ENCODE measurements at places on chromosomes 4 and X.
A peak's percentile ranks its signal among the peaks of the same experiment; 100 is the strongest.

DNA sequence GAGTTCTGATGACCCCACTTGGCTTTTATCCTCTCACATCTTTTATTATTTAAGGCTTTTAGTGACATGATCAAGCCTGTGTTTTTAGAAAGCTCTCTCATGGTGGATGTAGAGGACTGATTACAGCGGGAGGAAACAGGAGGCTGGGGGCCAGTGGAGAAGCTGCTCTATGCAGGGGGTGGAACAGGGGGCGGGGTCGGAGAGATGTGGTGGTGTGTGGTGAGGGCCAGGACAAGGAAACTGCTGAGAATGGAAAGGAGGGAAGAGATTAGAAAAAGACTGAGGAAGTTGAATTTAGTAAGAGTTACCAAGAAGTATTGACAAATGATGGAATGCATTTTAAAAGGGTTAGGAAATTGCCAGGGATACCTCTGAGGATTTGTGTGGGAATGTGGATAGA is 292.2 kb downstream of the ZIC3 start:
- no peaks in the 10 kb centered on the region for H3K4me1 ChIP-seq
- no peak overlapping the region for H3K27ac ChIP-seq
- no peak overlapping the region for H3K4me3 ChIP-seq

GRCh38 chr4:106186201-106186600 is 129.8 kb downstream of the TBCK start:
- no peaks in the 10 kb centered on the region for H3K27me3 ChIP-seq
- H3K27ac ChIP-seq: no peak overlapping the region
- DNase-seq: no peak
- H3K4me3 ChIP-seq: no peak overlapping the region

DNA sequence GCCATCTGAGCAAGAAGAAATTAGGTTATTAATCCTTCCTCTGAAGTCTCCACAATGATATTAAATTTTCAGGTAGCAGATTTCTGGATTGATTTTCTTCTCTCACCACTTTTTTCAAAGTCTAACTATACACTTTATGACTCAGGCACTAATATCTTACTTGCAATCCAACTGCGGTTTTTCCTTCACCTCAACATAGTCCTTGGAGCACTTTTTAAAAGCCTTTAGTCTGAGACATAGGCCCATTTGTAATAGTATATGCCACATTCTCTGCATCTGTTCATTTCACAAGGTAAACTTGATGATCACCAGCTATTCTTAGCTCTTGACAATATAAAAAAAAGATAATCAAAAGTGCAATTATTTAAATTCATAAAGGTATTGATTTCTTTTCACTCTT is 55.9 kb upstream of the EDNRA start:
- H3K4me3 ChIP-seq: no peak overlapping the region
- H3K36me3 ChIP-seq: no peaks in the 10 kb centered on the region

DNA sequence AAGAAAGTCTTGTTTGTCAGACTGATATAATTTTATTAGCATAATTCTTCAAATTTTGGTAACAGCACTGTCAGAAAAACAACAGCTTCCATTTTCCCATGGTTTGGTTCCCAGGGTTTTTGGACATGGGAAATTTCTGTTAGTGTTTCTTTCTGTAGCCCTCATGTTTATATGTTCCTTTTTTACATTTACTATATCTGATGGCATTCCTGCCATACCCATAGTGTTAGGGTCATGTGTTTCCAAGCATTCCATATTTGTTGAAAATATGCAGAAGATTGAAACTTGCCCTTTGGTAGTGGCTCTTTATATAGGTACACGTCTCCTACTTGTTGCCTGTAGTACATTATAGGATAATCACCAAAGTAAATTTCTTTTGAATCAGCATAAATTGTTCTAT is 65.8 kb downstream of the PDLIM5 start:
- H3K36me3 ChIP-seq: no peaks in the 10 kb centered on the region
- no peak overlapping the region for H3K4me3 ChIP-seq
- no peak for DNase-seq
- H3K4me1 ChIP-seq: peaks cover 14% of the 10 kb centered on the region
- no peak overlapping the region for H3K27ac ChIP-seq

DNA sequence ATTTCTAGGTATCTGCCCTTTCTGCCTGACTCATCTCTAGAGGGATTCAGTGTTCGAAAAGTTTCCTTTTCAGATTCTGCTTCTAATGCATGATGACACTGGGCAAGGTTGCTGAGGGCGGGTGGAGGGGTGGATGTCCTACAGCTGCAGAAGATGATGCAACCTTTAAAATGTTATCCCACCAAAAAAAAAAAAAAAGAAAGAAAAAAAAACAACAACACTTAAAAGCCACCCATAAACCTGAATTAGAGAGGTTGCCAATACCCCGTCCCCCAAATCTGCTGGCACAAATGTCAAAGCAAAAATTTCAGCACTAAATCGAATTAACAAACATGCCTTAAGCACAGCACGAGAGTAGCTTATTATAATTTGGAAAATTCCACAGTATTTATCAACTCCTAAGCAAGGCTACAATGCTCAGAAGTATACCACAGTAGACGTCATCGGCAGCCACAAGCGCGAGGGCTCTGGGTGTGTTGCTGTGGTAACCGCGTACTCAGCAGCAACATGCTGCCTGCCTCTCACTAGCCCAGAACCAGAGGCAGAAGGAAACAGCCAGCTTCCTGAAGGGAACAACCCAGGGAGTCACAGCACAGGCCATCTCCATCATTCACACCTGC is 167.5 kb upstream of the MAP3K15 start:
- H3K27ac ChIP-seq: peak overlapping the region; percentile 99
- peak; percentile 72 for DNase-seq
- H3K36me3 ChIP-seq: peaks cover 6% of the 10 kb centered on the region
- H3K4me1 ChIP-seq: peaks cover 54% of the 10 kb centered on the region

DNA sequence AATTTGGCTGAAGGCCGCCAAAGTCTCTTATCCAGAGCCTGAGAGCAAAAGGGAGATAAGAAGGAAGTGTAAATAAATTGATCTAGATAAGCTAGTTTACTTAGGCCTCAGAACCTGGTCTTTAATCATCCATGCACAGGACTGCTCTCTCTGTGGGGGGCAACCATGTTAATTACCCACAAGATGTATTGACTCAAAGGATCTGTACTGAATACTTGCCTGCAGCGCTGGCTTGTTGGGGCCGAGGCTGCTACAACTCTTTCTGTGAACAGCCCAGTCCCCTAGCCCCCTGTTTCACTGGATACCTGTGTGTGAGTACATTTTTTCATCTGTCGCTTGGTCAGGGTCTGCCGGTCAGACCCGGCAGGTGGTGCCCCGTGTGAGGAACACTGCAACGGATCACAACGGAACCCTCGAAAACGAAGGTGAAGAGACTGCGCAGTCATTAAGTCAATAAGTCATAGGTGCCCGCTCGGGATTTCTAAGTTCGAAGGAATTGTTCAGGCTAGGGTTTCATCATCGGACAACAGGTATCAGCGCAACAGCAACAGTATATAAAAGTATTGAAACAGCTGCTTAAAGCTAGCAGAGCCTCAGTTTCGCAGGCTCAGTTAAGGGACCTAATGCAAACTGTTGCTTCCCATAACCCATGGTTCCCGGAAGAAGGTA is 8.3 kb downstream of the MAGEA11 start:
- H3K36me3 ChIP-seq: no peaks in the 10 kb centered on the region
- no peaks in the 10 kb centered on the region for H3K4me1 ChIP-seq
- no peak overlapping the region for H3K27ac ChIP-seq
- no peak for DNase-seq
- H3K27me3 ChIP-seq: no peaks in the 10 kb centered on the region
- H3K4me3 ChIP-seq: no peak overlapping the region

- no peak for DNase-seq
- peaks cover 5% of the 10 kb centered on the region for H3K4me1 ChIP-seq
- no peak overlapping the region for H3K4me3 ChIP-seq
- H3K27me3 ChIP-seq: no peaks in the 10 kb centered on the region
Observed at GRCh38 chrX:56279863-56280262, 47.7 kb downstream of the KLF8 start.

DNA sequence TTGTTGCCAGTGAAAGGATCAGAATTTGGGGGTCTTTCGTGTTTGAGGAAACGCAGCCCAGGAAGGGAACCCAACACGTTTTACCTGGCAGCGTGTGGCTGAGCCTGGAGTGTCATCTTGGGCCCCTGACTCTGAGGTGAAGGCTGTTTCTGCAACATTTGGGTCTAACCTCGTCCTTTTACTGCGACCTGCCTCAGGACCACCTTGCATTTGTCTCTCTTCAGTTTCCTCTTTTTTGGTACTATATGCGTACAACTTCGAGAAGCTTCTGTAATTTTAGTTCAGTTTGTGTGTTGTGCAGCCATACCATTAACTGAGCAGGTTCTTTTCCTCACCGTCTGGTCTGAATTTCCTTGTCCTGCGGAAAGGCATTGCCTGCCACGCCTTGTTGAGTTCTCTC is 61.5 kb downstream of the TMEM131L start:
- H3K4me3 ChIP-seq: peak overlapping the region; percentile 84
- H3K36me3 ChIP-seq: no peaks in the 10 kb centered on the region
- H3K27ac ChIP-seq: peak overlapping the region; percentile 97
- peaks cover 75% of the 10 kb centered on the region for H3K4me1 ChIP-seq
- H3K27me3 ChIP-seq: no peaks in the 10 kb centered on the region

GRCh38 chr4:6324999-6325787 is 55.5 kb downstream of the WFS1 start:
- H3K4me1 ChIP-seq: peaks cover 3% of the 10 kb centered on the region
- H3K27ac ChIP-seq: no peak overlapping the region
- no peak for DNase-seq
- no peak overlapping the region for H3K4me3 ChIP-seq

GRCh38 chr4:182877326-182877883 is 39.8 kb downstream of the DCTD start:
- peak overlapping the region; percentile 61 for H3K27ac ChIP-seq
- H3K4me3 ChIP-seq: no peak overlapping the region
- no peaks in the 10 kb centered on the region for H3K27me3 ChIP-seq
- DNase-seq: no peak

- no peak for DNase-seq
- no peaks in the 10 kb centered on the region for H3K36me3 ChIP-seq
- no peak overlapping the region for H3K27ac ChIP-seq
- no peaks in the 10 kb centered on the region for H3K4me1 ChIP-seq
- peaks cover 6% of the 10 kb centered on the region for H3K27me3 ChIP-seq
Observed at GRCh38 chr4:174460684-174461083, 61.6 kb downstream of the HPGD start.

GRCh38 chr4:135290136-135290535 is 1088.5 kb upstream of the PABPC4L start:
- no peaks in the 10 kb centered on the region for H3K27me3 ChIP-seq
- no peak overlapping the region for H3K27ac ChIP-seq
- no peaks in the 10 kb centered on the region for H3K36me3 ChIP-seq
- no peaks in the 10 kb centered on the region for H3K4me1 ChIP-seq
- DNase-seq: no peak

GRCh38 chr4:42570221-42570620 is 86.7 kb downstream of the ATP8A1 start:
- H3K27me3 ChIP-seq: no peaks in the 10 kb centered on the region
- peak overlapping the region; percentile 56 for H3K27ac ChIP-seq
- no peaks in the 10 kb centered on the region for H3K36me3 ChIP-seq
- DNase-seq: no peak
- H3K4me3 ChIP-seq: no peak overlapping the region
- peaks cover 8% of the 10 kb centered on the region for H3K4me1 ChIP-seq

GRCh38 chrX:53458082-53458481 is 23.9 kb upstream of the HSD17B10 start:
- no peak for DNase-seq
- no peaks in the 10 kb centered on the region for H3K27me3 ChIP-seq
- no peaks in the 10 kb centered on the region for H3K36me3 ChIP-seq
- H3K27ac ChIP-seq: no peak overlapping the region
- no peak overlapping the region for H3K4me3 ChIP-seq
- H3K4me1 ChIP-seq: no peaks in the 10 kb centered on the region

- no peak for DNase-seq
- no peaks in the 10 kb centered on the region for H3K27me3 ChIP-seq
- H3K4me1 ChIP-seq: no peaks in the 10 kb centered on the region
- no peak overlapping the region for H3K4me3 ChIP-seq
- no peak overlapping the region for H3K27ac ChIP-seq
- no peaks in the 10 kb centered on the region for H3K36me3 ChIP-seq
Observed at GRCh38 chrX:11159149-11159548, 48.0 kb downstream of the HCCS start.

GRCh38 chr4:97662133-97662532 is 481.1 kb downstream of the STPG2 start:
- no peaks in the 10 kb centered on the region for H3K4me1 ChIP-seq
- H3K4me3 ChIP-seq: no peak overlapping the region
- no peak for DNase-seq
- H3K27ac ChIP-seq: no peak overlapping the region
- no peaks in the 10 kb centered on the region for H3K36me3 ChIP-seq

- H3K27me3 ChIP-seq: no peaks in the 10 kb centered on the region
- H3K36me3 ChIP-seq: no peaks in the 10 kb centered on the region
- DNase-seq: no peak
- no peak overlapping the region for H3K4me3 ChIP-seq
Observed at GRCh38 chr4:93710101-93710846, 118.3 kb upstream of the ATOH1 start.

DNA sequence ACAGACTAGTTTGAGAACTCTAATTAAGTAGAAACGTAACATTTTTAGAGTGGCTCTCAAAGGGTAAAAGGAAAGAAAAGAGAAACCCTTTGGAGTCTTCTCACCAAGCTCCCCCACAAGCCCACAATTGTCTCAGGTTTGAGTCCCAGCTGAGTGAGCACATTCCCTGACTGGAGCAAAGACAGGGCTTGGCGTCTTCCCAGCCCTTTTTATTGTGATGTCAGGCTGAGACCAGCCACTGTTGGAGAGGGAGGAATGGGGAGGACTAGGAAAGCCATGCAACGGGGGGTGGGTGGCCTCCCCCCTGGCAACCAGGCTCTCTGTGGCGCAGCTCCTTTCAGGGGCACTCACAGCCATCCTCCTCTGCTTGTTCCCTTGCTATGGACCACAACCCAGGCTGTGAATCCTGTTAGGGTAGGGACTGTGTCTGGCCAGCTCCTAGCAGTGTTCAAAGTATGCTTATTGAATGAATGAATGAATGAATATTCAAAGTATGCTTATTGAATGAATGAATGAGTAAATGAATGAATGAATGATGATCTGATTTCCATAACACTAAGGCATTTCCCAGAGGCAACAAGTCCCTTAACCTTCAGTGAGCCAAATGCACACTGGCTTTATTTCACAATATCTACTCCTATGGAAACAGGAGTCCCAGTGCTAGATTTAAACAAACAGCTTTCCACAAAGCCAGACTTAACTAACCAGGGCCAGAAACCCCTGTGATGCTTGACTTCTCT is 413.3 kb downstream of the MID1IP1 start:
- H3K36me3 ChIP-seq: peaks cover 2% of the 10 kb centered on the region
- DNase-seq: no peak
- no peak overlapping the region for H3K4me3 ChIP-seq
- no peak overlapping the region for H3K27ac ChIP-seq
- no peaks in the 10 kb centered on the region for H3K4me1 ChIP-seq
